ELR (cell line): ENCODE measurements at places on chromosomes 5 and 9.

- peak; percentile 32 for DNase-seq
Measured at GRCh38 chr5:128774605-128775004, 190.7 kb upstream of the SLC27A6 start.

- peak; percentile 71 for DNase-seq
Measured at GRCh38 chr9:37144762-37145161, 24.4 kb downstream of the ZCCHC7 start.

GRCh38 chr9:12095931-12096330 is 597.3 kb upstream of the TYRP1 start:
- no peak for DNase-seq

- DNase-seq: peak; percentile 53
Measured at GRCh38 chr9:36748322-36748899, 175.7 kb downstream of the MELK start.

DNA sequence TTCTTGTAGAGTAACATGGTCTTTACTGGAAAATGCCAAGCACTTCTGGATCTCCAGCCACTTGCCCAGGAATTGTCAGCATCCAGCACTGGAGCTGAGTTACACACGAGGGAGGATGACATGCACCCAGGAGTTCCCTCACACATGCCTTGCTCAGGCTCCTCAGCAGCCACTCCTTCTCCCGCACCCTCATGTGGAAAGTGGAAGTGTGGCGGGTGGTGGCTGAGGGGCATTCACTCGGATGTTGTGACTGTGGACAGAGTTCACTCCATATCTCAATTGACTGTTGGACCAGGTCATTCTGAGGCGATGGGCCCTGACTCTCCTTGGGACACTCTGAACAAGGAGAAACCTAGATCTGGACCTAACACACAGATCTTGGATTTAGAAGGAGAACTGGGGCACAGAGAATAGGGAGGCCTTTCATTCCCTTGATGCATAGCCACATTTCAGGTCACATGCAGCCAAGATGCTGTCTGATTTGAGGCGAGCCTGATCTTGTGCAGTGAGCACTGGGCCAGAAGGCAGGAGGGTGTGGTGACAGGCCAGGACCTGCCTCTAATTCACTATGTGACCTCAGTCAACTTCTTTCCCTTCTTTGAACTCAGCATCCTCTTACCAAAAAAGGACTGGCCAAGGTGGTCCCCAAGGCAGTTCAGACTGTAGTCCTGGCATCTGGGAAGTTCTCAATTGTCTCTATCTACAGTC is 62.1 kb downstream of the CYSTM1 start:
- DNase-seq: no peak

DNA sequence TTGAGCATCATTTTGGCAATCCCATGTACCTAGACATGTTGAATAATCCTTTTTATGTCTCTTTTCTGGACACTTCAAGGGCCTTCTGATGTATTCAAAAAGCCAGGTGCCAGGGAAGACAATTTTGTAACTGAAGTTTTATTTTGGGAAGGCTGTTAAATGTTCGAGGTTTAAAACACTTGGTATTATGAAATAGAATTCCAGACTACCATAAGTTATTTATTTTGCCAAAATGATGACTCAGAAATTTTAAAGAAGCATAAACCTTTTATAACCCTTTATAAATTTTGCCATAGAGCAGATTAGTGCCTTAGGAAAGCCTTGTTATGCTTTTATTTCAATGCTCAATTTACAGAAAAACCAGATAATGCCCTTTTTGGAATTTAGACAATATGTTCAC is 30.3 kb upstream of the UHRF2 start:
- peak; percentile 8 for DNase-seq

GRCh38 chr9:28782630-28783029 is 1209.3 kb upstream of the C9orf72 start:
- DNase-seq: peak; percentile 13

- no peak for DNase-seq
Measured at GRCh38 chr5:1503241-1504068, 20.3 kb downstream of the LPCAT1 start.

- DNase-seq: peak; percentile 96
Measured at GRCh38 chr9:33813712-33814641, 3.0 kb upstream of the UBE2R2 start.

- DNase-seq: peak; percentile 8
Measured at GRCh38 chr5:130282049-130282448, 377.8 kb downstream of the CHSY3 start.

DNA sequence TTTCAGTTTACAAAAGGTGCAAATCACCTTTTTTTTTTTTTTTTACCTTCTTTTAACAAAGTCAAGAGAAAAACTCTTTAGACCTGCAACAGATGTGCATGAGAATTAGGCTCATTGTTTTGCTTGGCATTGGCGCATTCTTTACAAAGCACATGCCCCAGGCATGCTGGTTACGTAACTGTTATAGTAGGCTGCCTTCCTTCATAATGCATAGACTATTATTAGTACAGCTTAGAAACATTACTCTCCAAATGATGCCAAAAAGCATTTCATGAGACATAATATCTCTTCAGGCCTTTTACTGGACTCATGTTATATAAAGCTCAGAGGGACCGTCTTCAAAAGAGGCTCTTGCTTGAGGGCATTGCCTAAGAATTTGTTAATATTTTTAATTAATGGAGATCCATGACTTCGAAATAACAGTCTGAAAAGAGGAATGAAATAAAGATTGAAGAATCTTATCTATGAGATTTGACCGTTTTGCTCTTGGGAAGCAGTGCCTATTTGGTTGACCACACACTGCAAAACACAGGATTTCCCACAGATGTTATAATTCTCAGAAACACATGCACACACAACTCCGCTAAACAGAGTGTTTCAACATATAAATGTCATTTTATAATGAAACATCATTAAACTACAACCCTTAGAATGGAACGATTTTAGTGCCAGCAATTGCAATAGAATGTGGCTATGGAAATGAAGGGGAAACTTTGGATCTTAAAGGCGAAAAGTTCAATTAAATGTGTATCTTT is 478.7 kb downstream of the PRR16 start:
- DNase-seq: no peak

DNA sequence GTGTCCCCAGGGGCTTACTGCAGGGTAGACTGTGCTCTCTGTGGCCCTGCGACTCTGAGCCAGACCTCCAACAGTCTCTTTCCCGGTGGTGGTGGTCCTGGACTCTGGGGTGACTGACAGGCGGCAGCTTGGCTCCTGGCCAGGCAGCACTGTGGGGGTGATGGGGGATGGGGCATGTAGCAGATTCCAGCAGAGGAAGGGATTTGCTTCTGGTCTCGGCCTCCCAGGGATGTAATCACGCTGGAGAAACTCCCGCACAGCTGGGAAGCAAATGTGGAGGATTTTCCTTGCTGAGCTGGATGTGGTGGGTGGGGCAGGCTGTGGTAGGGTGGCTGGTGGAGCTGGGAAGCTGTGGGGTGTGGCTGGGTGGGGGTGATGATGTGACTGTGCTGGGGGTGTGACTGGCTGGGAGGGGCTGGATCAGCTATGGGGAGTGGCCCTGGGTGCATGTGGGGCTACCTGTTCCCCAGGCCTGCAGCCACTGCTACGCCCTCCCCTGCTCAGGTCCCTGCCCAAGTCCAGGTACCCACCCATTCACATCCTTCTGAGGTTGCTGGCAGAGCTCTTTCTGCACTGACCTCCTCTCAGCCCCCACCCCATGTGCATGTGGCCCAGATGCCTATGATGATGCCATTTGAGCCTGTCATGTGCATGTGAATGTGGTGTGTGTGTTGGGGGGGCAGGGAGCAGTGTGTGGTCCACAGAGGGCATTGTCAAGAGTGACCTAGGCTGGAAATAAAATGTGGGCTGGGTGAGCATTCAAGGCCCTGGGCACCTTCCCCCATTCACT is 3.8 kb downstream of the NDST1 start:
- peak; percentile 64 for DNase-seq

DNA sequence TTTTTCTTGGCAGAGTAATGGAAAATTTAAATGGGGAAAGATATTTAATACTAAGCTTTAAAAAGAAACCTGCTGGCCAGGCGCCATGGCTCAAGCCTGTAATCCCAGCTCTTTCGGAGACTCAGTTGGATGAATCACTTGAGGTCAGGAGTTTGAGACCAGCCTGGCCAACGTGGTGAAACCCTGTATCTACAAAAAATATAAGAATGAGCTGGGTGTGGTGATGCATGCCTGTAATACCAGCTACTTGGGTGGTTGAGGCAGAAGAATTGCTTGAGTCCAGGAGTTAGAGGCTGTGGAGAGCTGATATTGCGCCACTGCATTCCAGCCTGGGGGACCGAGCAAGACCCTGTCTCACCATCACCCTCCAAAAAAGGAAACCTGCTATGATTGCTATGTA is 32.8 kb downstream of the TUT7 start:
- peak; percentile 84 for DNase-seq
